ENCODE measurements at places on chromosomes 12 and 14.

DNA sequence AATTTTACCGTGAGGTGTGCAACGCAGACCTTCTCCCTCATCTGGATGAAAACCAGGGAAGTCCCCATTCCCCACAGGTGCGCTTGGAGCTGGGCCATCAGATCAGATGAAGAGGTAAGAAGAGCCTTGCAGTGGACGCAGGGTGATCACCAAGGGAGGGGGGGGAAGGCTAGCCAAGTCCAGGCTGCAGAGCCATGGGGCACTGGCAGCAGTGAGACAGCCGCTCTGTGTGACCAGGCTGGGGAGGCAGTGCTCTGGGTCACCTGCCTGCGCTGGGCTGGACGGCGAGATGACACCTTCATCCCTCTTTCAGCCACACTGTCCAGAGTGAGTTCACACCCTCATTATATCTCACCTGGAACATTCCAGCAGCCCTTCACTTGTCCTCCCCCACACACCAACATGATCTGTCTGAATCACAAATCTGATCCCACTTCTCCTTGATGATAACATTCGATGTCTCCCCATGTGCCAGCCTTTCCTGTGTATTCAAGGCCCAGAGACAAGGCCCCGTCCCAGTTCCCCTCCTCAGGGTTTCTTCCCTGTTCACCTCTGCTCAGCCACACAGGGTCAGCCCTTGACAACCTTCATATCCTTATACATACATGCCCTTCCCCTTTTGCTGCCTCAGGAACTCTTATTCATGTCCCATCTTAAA is 65.9 kb upstream of the VASH1 start:
- DNase-seq: no peak

DNA sequence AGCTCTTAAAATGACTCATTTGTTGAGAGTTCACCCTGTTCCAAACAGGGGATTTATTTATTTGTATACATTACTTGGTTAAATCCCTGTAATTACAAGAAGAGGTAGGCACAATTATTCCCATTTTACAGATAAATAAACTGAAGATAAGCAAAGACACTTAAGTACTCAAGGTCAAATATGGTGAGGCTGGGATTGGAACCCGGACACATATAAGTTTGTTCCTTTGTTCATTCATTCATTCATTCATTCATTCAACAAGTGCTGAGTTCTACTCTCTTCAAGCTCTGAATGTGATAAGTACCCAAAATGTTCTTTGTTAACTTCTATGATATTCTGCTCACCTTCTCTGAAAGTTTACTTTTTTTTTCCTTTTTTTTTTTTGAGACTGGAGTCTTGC is 2.4 kb upstream of the TRIM9 start:
- DNase-seq: no peak

GRCh38 chr14:69880044-69880487 is 850 bp downstream of the SMOC1 start:
- no peak for DNase-seq

DNA sequence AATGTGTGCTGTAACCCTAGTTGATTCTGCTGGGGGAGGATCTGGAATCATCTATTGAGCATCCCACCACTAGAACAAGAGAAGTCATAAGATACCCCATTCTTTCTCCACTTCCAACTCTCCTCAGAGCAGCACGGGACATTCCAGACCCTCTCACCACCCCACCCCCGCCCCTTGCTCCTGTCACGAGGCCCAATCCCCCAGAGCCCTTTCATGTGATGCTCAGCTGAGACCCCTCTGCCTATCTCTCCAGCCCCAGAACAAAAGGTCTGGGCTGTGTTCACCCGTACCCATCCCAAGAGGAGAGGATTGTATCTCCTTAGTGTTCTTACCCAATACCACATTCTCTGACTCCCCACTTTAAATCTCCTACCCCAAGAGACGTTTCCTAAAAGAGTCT is 602 bp downstream of the PMEL start:
- DNase-seq: no peak

GRCh38 chr14:97251491-97252155 is 454.4 kb downstream of the VRK1 start:
- DNase-seq: no peak

DNA sequence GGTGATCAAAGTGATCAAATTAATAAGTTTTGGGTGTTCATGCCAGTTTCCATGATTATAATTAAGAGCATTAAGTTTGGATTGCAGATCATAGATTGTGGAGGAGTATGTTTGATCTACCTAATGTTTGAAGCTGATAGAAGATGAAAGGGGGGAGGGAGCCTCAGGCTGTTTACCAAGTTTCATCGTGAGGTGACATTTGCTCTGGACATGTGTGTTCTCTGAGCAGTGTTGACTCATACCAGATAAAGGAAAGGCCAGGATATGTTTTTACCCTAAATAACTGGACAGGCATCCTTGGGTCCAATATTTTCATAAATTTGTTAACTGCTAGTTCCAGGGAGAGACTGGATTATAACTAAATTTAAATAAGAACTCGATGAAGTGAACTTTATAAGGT is 3.5 kb upstream of the SEL1L start:
- DNase-seq: no peak

GRCh38 chr12:85060916-85061315 is 24.8 kb downstream of the LRRIQ1 start:
- DNase-seq: no peak

GRCh38 chr14:51653079-51653774 is 1.5 kb downstream of the FRMD6 start:
- DNase-seq: no peak

- no peak for DNase-seq
Measured at GRCh38 chr14:101101456-101102056, 198.0 kb upstream of the RTL1 start.

DNA sequence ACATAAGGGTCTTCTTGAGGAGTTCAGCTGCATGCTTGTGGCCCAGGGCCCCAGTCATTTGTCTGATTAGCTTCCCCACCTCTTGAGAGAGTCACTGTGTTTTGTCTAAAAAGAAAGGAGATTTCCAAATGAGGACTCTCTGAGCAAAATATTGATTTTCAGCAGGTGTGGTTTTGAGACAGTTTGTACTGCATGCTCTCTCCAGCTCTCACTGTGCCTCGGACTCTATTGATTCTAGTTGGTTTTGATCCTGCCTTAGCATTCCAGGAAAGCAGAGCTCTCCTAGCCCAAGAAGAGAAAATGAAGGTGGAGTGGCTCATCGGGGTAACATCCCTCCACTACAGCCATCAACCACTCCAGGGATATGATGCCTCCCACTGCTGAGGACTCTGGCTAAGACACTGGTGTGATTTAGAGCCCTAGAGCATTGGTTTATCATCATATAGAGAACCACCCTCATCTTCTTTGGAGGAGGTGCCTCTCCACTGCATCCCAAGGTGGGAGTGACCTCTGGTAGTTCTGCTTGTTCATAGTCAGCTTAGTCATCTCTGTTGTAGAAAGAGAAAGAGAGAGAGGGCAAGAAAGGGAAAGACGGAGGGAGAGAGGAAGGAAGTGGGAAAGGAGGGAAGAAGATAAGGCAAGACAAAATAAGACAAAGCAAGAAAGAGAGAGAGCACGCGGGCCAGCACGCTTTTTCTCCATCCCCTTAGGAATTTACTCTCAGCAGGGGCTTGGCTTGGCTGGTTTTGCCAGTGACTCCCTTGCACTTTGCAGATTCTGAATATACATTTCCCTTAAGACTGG is 365.6 kb downstream of the DPF3 start:
- DNase-seq: no peak

GRCh38 chr12:89947437-89948270 is 239.0 kb upstream of the ATP2B1 start:
- DNase-seq: no peak

GRCh38 chr12:108173160-108173559 is 44.1 kb downstream of the WSCD2 start:
- no peak for DNase-seq

GRCh38 chr12:116924558-116925453 is 14.1 kb downstream of the FBXW8 start:
- DNase-seq: no peak

DNA sequence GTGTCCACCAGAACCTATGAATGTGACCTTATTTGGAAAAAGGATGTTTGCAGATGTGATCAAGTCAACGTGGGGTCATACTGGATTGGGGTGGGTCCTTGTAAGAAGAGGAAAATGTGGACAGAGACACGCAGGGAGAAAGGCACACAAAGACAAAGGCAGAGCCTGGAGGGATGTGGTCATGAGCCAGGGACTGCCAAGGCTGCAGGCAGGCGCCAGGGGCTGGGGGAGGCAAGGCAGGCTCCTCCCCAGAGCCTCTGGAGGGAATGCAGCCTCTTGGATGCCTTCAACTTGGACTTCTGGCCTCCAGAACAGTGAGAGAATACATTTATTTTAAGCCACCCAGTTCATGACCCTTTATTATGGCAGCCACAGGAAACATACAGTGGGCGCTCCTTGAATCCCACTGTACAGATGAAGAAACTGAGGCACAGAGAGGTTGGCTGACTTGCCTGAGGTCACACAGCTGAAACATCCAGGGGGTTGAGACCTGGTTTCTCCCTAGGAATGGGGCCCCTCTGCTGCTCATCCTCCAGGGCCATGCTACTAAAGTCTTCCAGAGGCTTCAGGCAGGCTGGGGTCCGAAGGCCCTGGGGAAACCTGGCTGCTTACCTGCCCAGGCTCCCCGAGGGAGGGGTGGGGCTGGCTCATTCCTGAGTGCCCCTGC is 99.7 kb downstream of the RFLNA start:
- no peak for DNase-seq

DNA sequence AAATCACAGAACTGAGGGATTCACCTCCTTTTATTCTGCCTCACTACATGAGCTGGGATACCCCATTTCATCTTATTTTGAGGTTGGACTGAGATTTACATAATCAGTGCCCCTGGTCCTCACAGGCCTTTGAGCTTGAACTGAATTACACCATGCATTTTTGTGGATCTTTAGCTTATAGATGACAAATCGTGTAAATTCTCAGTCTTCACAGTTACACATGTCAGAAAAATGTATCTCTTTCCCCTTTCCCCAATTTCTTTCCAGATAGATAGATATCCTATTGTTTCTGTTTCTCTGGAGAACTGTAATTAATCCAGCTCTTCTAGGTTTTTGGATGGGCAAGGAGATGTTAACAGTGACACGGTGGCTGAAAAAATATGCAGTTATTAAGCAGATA is 1778.9 kb upstream of the SEL1L start:
- no peak for DNase-seq

GRCh38 chr14:25944020-25944419 is 653.8 kb downstream of the NOVA1 start:
- DNase-seq: no peak

DNA sequence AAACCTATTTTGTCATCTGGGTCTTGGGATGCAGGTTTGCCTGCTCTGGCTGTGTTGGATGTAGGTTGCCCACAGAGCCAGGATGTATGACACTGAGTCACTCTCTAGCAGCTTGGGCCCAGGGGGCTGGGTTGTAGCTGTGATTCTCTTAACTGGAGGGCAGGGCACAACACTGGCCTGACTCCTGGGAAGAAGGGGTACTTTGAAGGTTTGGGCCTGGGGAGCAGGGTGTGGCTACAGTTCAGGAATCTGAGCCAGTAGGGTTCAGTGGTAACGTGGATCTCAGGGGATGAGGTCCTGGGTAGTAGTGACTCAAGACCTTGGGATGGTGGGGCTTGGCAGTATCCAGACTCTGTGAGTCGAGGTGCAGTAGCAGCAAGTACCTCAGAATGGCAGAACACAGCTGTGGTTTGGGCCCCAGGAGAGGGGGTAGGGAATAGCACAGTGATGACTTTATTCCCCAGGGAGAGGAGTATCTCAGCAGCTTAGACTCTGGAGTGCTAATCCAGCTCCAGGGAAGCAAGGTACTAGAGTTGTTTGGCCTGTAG is 25.7 kb downstream of the TBC1D15 start:
- no peak for DNase-seq

- DNase-seq: no peak
Measured at GRCh38 chr14:64723691-64724577, 19.7 kb downstream of the PLEKHG3 start.

GRCh38 chr14:22220427-22220826 is 368.6 kb downstream of the DAD1 start:
- no peak for DNase-seq

GRCh38 chr14:52850451-52850909 is 59.1 kb upstream of the GNPNAT1 start:
- no peak for DNase-seq

DNA sequence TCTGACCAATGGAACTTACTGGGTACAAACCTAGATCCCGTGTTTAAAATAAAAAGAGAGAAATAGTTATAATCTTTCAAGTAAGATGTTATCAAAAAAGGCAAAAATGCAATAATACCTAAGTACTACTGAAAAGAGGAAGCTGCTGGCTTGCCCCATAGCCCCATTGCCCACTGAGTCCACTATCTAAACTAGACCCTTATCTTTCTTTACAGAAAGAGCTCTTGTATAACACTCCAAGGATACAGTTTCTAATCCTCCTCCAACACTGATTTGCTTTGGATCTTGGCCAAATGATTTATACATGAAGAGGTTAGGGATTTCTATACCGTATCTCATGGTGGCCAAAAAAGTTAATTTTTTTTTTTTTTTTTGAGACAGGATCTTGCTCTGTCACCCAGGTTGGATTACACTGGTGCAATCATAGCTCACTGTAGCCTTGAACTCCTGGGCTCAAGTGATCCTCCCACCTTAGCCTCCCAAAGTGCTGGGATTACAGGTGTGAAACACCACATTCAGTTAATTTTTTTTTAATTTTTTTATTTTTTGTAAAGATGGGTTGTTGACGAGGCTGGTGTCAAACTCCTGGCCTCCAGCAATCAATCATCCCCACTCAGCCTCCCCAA is 2.6 kb downstream of the GXYLT1 start:
- DNase-seq: no peak

GRCh38 chr12:90909069-90909770 is 45.8 kb downstream of the CCER1 start:
- no peak for DNase-seq

DNA sequence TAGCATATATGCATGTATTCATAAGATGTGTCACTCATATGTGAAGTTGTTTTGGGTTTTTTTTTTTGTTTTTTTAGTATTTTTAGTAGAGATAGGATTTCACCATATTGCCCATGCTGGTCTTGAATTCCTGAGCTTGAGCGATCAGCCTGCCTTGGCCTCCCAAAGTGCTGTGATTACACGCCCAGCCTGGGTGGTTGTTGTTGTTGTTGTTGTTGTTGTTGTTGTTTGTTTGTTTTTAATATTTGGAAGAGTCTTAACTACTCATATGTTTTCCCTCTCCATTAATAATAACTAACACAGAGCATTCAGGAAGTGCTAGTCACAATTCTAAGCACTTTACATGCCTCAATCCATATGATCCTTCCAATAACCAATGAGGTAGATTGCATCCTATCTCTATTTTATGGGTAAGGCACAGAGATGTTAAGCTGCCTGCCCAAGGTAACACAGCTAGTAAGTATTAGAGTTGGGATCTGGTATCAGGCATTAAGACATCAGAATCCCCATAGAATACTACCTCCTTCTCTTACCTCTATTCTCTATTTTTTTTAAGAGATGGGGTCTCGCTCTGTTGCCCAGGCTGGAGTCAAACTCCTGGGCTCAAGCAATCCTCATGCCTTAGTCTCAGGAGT is 27.6 kb downstream of the SLC25A21 start:
- no peak for DNase-seq

Measured in stimulated activated CD4-positive, alpha-beta T cell treated with anti-CD3 and anti-CD28 coated beads, Interleukin-1b, Interleukin-23, amount 100 ng/mL, for 24 hours (primary cell).